ENCODE measurements at places on chromosomes 7 and 10.

DNA sequence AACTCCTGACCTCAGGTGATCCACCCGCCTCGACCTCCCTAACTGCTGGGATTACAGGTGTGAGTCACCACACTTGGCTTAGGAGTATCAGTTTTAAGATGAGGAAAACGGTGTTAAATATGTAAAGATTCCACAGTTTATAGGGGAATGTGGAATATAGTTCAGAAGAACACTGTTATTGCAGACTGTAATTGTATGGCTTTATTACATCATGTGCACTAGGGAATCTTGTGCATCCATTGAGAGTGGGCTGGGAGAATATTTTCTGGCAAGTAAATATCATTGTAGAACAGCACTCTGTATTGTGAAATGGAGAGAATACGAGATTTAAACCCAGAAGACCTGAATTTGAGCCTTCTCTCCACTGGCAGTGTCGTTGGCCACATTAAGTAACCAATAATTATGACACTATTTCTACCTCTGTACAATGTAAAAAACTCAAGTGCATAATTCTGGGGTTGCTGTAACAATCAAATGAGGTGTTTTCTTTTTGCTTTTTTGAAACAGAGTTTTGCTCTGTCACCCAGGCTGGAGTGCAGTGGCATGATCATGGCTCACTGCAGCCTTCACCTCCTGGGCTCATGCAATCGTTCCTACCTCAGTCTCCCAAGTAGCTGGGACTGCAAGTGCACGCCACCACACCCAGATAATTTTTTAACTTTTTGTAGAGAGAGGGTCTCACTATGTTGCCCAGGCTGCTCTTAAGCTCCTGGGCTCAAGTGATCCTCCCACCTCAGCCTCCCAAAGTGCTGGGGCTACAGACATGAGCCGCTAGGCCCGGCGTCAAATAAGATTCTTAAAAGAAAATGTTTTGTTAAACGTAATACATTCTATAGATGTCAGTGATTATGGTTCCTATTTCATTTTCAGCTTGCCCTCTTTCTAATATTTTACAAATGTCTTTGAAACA is 12.0 kb upstream of the PARD3 start:
- peak; percentile 15 for DNase-seq

DNA sequence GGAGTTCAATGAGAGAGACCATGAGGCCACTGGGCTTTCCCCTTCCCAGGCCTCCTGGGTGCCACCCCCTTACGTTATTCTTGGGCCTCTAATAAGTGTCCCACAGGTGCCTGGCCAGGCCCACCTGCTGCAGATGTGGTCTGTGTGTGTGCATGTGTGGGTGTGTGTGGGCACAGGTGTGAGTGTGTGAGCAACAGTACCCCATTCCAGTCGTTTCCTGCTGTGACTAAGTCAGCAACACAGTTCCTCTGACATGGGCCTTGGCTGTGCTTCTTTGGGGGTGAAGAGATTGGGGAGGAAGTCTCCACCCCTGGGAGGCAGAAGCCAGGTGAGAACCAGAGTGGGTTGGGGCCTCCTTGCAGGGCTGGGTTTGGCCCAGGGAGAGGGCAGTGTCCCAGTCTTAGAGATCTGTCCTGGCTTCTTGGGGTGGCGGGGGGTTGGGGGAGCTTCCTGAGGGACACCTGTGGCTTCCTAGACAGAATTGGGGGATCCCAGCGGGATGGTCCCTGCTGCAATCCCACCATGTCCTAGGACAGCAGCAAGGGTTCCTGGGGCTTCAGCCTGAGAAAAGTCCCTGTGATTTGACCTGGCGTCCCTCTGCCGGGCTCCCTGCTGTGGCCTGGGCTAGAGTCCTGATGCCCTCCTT is 4.1 kb upstream of the PILRB start:
- DNase-seq: no peak

- no peak for DNase-seq
Observed at GRCh38 chr7:119065966-119066365, 841.5 kb downstream of the ANKRD7 start.

DNA sequence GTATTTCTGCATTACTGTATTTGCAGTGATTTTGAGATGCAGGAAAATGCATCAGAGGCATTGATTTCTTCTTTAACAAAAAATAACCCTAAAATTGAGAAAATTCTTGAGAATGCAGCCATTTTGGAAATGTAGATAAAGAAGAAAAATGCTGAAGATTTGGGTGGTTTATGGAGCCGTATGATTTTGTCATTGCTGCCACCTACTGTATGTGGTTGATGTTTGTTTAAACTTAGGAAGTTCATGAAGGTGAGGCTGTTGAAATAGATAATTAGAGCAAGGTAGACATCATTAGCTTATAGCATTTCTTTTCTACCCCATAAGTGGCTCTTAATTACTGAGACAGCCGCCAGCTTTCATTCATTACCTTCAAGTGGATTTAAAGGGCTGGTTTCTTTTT is 92.1 kb upstream of the SAMD8 start:
- peak; percentile 32 for DNase-seq

GRCh38 chr10:37856881-37857286 is 526 bp downstream of the ZNF248 start:
- DNase-seq: peak; percentile 5

DNA sequence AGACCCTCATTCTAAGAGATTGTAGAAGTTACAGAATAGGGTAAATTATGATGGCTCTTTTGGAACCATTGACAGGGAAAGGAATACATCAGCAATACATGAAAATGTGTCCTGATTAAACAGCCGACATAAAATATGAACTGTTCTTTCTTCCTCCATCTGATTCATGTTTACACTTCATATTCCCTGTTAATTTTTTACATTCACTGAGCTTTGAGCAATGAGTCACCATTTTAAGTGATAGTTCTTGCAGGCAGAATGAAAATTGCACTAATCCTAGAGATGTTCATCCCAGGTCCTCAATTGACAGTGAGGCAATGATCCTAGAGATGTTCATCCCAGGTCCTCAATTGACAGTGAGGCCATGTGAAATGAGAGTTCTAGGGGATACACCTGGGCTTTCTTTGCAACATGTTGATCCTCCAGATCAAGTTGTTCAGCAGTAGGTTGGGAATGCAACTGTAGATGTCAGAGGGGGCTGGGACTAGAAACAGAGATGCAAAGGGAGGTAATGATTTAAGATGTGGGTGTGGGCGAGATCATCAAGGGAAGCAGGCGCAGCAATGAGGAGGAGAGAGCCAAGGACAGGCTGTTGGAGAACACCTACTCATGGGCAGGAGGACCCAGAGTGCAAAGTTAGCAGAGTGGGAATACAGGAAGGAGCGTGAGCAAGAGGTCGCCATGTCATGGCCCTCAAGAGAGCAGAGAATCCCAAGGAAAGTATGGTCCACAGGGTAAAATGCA is 138.7 kb downstream of the ZNF365 start:
- DNase-seq: peak; percentile 28

DNA sequence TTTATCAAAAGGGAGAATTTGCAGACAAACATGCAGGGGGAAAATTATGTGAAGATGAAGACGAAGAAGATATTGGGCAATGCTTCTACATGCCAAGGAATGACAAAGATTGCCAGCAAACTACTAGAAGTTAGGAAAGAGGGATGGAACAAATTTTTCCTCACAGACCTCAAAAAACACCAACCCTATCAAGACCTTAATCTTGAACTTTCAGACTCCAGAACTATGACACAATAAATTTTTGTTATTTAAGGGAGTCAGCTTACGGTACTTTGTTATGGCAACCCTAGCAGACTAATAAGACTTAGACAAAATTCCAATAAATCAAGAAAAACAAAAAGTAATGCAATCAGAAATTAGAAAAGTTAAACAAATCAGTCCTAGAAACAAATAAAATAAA is 280.0 kb upstream of the GNAI1 start:
- DNase-seq: peak; percentile 74

DNA sequence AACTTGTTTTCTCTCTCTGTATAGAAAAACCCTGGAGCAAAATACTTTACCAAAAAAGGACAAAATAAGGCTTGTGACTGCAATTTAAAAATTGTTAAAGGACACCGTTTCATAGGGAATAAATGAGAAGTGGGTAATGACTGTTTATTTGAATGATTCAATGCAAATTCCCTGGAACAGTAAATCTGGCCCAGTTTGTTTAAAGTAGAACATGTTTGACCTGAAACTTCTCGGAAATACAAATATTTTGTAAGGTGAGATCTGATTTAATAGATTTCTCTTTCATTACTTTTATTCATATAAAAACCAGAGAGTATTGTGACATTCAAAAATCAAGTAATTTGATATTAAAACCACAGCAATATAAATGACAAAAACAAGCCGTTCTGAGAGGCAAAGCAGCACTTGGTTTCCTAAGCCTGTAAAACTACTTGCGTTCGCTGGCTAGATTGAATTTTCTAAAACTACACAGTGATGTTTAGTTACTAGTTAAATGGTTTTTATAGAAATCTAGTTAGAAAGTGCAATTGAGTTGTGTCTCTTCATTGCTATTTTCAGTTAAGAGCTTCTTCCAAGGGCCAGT is 76.8 kb upstream of the PITRM1 start:
- DNase-seq: no peak

DNA sequence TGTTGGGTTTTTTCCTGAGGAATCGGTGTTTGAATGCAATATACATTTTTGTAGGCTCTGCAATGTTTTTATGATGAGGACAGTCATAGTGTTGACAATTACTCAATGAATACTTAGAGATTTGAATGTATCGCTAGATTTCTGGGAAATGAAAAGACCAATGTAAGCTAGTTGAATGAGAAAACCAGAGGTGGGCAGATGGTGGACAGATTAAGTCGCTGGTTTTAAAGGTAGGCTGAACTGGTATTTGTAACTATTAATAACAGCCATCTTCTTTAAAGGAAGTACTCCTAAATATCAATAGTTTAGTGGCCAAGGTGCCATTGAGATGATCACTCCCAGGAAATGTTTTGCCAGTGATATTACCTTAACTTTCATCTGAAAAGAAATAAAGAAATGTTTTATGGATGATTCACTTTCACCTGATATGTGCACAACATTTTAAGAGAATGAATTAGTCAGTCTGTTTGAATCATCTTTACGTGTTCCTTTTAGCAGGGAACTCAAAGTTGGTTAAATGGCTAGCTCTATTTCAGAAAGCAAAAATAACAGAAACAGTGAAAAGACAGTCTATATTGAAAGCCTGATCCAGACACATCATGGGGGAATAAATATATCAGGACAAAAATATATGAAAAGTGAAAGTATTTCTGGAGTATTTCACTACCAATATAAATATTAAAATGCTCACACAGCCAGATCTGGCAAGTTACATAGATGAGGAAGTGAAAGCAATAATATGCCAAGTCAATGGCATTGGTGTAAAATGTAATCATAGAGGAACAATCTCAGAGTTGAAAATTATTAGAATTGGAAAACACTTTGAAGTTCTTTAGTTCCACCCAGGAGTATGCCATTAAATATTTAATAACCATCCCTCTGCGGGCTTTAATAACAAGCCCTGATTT is 20.7 kb downstream of the MET start:
- DNase-seq: no peak

DNA sequence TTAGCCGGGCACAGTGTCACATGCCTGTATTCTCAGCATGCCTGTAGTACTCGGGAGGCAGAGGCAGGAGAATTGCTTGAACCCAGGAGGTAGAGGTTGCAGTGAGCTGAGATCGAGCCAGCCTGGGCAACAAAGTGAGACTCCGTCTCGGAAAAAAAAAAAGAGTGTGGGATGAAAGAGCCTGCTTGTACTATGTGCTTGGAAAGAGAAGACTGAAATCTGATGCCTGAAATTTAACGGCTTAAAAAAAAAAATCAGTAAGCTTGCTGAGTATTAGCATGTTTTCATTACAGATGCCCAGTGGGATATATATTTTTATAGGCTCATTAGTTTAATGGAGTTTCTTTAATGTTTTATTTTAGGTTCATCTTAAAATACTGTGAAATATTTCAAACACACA is 4.2 kb downstream of the NT5C2 start:
- peak; percentile 36 for DNase-seq

GRCh38 chr10:75475460-75476182 is 44.2 kb downstream of the LRMDA start:
- peak; percentile 69 for DNase-seq

GRCh38 chr7:360454-361100 is 70.6 kb downstream of the FOXL3 start:
- no peak for DNase-seq

GRCh38 chr10:95408983-95409873 is 118.4 kb upstream of the PDLIM1 start:
- DNase-seq: no peak

DNA sequence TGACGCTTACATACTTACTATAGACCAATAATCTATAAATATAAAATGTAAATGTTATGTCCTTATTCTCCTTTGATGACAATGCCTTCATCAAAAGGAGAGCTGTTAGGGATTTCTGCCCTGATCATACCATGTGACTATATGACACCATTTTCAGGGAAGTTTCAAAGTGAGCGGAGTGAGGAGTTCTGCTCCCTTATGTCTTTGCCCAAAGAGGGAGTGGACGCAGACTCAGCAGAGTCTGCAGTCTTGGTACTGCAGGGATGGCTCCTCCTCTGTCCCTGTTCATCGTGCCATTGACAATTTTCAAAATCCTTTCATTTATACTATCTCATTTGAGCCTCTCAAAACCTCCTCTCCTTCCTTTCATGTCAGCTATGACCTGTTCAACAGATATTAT is 27.9 kb downstream of the HYAL4 start:
- DNase-seq: no peak

DNA sequence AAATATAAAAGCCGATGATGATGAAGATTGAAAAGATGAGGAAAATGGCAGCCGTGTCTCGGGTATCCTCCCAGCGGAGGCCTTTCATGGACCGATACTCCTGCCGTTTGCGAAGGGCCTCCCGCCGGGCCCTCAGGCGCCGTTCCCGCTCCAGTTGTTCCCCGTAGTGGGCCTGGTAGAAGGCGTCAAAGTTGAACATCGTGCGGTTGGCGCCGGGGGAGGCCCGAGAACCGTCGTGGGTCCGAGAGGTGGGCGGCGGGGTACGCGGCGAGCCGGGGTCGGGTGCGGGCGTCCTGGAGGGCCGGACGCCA is 553 bp downstream of the DNAJC30 start:
- no peak for DNase-seq

GRCh38 chr10:36801660-36802059 is 323.7 kb upstream of the ANKRD30A start:
- no peak for DNase-seq

DNA sequence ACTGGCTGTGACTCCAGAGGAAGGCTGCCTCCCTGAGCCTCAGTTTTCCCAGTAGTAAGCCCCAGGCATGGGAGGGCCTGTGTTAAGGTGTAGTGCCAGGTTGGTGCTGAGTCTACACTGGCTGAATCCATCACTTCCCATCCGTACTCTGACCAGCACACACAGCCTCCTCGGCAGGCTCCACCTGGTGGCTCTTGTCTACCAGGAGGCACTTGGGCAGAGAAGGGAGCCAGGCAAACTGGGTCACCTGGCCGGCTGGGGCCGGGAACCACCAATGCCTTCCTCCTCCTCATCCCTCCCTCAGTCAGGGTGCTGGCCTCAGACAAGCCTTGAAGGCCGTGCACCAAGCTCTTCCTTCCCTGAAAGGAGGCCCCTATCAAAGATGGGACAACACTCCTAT is 75.7 kb downstream of the CHST15 start:
- no peak for DNase-seq
